ENCODE measurements at places on chromosomes 13 and 19. TPM values are rescaled to one million over a fixed set of nuclear protein-coding genes. Genes with fewer than 3 reads are reported as not detected.

Gene GPC5
- total RNA-seq, result 1.5 TPM

- DNase-seq, result no peak
Observed at GRCh38 chr13:69585656-69586055, 522.0 kb upstream of the ATXN8OS start.

Gene KLK12
- not detected for total RNA-seq

DNA sequence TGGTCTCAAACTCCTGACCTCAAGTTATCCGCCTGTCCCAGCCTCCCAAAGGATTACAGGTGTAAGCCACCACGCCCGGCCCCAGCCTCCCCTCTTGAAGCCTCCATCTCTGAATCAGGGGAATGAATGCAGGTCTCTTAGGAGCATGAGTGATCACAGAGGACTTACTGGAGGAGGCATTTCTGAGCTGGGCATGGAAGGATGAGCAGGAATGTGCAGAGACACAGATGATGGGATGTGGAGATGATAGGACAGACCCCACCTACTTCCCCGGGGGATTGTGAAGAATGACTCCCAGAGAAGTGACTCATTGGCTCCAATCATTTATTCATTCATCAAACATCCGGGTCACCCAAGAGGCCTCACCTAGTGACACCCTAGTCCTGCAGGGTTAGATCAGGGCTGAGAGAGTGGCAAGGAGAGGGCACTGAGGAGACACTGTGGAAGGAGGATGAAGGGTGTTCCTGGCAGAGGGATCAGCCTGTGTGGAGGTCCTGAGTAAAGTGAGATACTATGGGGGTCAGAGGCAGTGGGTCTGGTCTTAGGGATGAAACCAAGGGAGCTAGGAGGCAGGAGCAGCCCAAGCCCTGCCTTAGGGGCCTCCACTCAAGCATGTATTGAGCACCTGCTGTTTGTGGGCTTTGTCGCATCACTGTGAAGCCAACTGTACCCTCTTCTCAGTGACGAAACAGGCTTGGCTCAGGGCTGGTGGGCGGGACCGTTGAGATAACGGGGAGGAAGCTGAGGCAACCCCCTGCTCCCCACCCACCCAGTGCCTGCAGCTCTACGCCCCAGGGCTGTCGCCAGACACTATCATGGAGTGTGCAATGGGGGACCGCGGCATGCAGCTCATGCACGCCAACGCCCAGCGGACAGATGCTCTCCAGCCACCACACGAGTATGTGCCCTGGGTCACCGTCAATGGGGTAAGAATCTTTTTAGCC, 3.0 kb downstream of the IFI30 start:
- DNase-seq, result no peak

GRCh38 chr13:65940720-65941119, 1289.4 kb downstream of the PCDH9 start:
- DNase-seq, result no peak

DNA sequence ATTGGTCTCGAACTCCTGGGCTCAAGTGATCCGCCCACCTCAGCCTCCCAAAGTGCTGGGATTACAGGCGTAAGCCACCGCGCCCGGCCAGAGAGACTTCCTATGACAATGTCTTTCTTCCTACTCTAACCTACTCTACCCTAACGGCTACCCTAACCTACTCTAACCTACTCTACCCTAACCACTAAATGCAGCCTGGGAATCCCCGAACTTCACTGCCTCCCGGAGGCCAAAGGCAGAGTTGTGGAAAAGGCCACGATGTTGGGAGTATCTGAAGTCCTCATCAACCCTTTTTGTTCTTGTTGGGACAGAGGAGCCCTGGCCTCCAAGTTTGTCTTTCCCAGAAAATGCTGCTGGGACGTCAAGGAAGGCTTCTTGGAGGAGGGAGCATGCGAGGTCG, 967 bp upstream of the NR2C2AP start:
- DNase-seq, result no peak

DNA sequence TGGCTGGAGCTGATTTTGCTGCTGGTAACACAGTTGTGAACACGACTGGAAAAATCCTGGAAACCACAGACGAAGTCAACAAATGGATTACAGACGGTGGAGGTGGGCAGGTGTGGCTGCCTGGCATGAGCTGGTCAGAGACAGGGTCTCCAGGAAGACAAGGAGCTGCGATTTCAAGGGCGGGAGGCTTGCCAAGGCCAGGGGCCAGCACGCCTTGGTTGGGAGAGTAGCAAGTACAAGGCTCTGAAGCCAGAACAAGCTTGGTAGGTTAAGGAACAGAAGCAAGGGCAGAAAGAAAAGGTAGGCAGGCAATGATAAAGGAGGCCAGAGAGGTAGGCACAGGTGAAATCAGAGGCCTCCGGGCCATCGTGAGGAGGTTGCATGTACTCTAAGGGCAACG, 50.7 kb upstream of the AMER2 start:
- no peak for DNase-seq

DNA sequence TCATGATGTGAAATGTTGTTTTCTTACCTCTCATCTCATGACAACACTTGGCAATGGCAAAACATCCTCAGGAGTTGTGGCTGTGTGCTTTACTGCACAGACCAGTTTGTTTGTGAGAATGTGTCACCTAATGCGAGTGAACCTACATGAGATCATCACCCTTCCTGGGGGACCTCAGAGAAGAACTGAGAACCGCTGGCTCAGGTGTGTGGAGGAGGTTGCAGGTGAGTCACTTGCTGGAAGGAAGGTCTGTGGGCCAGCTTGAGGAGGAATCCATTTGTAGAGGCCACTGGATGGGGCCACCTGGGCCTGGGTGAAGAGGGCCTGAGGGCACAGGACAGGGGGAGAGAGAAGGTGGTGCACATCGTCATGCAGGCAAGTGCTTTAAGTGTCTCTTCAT, 3.0 kb upstream of the CEACAM1 start:
- no peak for DNase-seq

GRCh38 chr13:111860231-111860552, 206.8 kb upstream of the SOX1 start:
- no peak for DNase-seq
